Fibroblast of the aortic adventitia (primary cell): ENCODE measurements at places on chromosomes 5 and 9. TPM values are rescaled to one million over a fixed set of nuclear protein-coding genes. Genes with fewer than 3 reads are reported as not detected.

FOXD1 gene
- total RNA-seq, result 0.74 and 4.2 TPM in 2 replicates

GRCh38 chr9:3900673-3901318 is 375.0 kb upstream of the RFX3 start:
- no peak for DNase-seq

DNA sequence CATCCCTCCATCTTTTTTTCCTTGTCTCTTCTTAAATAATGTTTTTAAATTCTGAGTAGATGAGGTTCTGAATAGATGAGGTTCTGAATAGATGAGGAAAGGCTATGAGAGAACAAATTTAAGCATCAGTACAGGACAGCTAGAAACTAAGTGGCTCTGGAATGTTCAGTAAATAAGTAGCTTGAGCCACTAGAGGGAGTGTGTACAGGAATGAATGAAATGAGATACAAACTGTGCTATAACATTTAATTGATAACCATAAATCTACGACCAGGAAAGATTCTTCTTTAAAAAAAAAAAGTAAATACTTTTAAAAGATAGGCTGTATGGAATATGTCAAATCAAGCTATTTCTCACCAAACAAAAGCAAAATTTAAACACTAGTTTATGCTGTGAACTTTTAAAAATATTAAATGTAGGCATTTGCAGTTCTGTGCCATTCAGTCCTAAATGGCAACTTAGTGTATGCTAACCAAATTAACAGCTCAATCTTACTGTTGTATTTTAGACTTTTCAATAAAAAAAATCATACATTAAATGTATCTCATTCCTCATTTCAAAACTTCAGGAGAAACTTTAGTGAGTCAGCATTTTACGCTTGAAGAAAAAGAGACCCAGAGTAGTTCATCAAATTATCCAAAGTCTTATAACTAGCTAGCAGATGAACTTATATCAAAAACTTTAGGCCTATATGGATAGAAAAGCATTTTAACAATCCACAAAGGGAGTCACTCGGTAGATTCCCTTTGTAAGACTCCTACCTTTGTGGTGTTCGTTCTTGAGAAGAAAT is 70.4 kb upstream of the SNX2 start:
- peak; percentile 81 for DNase-seq

FGFR4 gene
- 0.74 TPM in 1 of 2 replicates, not detected in the other for total RNA-seq

DNA sequence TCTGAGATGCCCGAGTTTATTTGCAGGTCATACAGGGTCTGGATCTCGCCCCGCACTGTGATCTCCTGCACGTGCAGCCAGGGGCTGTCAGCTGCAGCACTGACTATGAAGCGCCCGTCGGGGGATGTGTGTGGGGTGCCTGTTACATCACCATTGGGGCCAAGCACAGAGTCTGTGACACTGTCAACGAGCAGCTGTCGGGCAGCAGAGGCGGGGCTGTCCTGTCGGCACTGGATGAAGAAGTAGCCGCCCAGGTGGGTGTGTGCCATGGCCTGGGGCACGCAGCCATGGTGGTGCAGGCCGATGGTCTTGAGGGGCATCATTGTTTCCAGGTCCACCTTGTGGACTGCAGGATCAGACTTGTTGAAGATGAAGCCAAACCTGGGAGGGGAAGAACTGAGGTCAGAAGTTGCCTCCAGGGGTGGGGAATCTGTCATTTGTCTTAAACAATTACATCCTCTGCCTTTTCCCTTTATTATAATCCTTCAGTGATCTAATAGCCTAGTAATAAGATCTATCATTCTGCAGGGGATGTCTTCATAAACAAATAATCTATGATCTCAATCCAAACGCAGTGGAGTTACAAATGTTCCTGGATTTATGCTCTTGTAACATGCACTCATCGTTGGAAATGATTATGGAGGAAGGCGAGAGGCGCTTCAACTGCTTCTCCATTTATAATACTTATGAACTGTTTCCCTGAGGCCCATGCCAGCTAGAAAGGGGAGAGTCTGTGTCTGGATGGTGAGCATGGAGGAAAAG is 147.8 kb downstream of the HSPA4 start:
- DNase-seq, result no peak

DNA sequence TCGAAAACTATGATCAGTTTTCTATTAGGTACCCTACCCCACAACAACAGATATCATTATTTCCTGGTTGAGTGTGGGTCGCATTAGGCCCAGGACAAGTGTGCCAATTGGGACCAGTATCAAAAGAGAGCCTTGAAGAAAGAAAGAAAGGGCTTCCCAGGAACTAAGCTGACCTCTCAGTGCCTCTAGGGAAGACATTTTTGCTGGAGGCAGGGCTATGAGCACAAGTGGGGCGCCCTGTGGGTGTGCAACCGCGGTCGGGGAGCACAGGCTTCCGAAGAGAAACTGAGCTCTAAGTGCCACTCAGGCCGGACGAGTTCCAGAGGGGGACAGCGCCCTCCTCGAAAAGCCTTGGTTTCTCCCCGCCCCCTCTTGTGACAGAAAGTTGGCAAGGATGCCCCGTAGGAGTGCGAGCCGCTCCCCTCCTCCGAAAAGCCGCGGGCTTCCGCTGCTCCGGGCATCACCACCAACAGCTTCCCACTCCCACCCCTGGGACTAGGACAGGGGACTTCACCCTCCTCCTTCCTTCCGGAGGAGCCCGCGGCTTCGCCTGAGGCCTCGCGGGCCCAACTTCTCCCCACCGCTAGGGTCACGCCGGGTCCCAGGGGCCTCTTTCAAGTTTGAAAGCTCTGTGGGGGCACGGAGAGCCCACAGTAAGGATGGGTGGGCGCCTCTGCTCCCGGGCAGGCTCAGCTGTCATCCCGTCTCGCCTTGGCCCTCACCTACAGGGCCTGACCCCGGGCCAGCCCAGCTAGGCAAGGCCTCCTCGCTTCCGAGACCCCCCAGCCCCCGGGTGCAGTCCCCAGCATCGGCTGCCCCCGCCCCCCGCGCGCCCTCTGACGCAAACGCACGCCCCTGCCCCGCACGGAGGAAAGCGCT is 2.0 kb downstream of the NR2F1-AS1 start:
- no peak for DNase-seq

GRCh38 chr9:88258601-88259000 is 120.3 kb upstream of the SPATA31C2 start:
- DNase-seq, result peak; percentile 66

- peak; percentile 84 for DNase-seq
These were observed 236.5 kb upstream of the TRIM32 start for GRCh38 chr9:116450378-116451139.

NR6A1 gene
- total RNA-seq, result 1.2 TPM in 1 of 2 replicates, not detected in the other

DNA sequence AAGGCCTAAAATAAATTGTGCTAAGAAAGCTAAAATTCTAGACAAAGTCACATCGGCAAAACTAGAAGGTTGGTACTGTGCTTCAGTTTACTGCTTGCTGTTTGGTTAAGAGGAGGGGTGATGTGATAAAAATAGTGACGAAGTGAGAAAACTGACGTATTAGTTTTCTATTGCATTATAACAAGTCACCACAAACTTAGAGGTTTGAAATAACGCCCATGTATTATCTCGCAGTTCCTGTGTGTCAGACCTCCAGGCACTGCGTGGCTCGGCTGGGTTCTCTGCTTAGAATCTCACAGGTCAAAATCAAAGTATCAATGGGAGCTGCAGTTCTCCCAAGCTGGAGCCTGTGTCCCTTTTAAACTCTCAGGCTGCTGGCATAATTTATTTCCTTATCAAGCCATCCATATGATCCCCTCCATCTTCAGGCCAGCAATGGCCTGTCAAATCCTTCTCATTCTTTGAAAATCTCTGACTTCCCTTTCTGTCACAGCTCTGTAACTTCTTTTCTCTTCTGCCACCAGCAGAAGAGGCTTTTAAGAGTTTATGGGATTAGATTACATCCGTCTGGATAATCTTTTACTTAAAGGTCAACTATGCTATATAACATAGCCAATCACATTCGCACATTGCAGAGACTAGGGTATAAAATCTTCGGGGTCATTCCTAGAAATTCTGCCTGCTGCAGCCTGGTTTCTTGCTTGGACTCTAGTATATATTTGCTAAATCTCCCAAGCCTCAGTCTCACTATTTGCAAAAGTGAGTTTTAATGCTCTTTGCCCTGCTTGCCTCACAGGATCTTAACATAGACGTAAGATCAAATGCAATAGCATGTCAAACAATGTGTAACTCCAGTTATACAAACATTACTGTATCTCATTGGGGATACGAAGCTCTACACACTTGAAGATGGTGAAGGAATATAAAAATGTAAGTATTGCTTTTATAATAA is 104.0 kb upstream of the CDKN2B start:
- DNase-seq, result no peak

DNA sequence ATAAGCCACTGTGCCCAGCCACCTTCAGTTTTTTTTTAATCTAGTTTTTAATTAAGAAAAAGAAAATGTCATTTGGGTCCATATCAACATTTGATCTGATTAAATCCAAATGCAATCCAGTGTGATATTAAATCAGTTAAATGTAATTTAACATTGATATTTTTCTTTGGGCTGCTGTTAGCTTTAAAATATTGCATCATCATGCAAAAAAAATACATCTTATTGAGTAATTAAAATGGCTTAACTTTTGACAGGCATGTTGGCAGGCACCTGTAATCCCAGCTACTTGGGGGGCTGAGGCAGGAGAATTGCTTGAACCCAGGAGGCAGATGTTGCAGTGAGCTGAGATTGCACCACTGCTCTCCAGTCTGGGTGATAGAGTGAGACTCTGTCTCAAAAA is 22.7 kb upstream of the LRRC70 start:
- DNase-seq, result no peak

DNA sequence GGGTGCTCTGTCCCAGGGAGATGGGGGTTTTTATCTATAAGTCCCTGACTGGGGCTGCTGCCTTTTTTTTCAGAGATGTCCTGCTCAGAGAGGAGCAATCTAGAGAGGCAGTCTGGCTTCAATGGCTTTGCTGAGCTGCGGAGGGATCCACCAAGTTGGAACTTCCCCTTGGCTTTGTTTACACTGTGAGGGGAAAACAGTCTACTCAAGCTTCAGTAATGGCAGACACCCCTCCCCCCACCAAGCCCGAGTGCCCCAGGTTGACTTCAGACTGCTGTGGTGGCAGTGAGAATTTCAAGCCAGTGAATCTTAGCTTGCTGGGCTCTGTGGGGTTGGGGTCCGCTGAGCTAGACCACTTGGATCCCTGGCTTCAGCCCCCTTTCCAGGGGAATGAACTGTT is 375.8 kb downstream of the RAB3C start:
- DNase-seq, result no peak

DNA sequence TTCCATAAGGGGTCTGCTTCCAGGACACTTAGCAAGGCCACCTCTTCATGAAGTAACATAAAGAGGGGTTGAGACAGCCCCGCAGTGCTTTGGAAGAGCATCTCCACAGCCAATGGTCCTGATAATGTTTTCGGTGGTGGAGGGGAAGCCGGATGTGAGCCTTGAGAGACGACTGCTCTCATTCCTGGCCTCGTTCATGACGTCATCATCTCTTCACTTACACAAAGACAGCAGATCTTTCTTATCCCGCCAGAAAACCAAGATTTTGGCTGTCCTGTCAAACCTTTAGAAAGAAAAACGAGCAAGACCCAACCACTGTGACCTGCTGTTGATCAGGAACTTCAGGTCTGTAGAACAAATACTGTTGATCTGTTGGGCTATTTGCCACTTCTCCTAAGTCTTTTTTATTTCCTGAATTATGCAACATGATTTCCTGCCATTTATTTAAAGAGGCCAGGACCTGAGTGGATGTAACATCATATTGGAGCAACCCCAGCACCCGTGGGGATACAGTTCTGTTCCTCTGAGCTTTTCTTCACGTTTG is 89.0 kb upstream of the IRX2 start:
- DNase-seq, result no peak

NR4A3 gene
- 1.1 and 1.5 TPM in 2 replicates for total RNA-seq

DNA sequence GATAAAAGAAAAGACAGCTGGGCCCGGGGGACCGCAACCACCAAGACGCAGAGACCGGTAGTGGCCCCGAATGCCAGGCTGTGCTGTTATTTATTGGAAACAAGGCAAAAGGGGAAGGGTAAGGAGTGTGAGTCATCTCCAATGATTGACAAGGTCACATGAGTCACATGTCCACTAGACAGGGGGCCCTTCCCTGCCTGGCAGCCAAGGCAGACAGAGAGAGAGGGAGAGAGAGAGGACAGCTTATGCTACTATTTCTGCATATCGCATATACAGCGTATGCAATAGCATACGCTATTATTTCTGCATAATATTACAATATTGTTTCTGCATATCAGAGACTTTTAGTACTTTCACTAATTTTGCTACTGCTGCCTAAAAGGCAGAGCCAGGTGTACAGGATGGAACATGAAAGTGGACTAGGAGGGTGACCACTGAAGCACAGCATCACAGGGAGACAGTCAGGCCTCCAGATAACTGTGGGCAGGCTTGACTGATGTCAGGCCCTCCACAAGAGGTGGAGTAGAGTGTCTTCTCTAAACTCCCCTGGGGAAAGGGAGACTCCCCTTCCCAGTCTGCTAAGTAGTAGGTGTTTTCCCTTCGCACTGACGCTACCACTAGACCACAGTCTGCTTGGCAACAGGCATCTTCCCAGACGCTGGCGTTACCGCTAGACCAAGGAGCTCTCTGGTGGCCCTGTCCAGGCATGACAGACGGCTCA is 50.3 kb downstream of the RFX3 start:
- DNase-seq, result no peak

- no peak for DNase-seq
These were observed 13.4 kb upstream of the FBN2 start for GRCh38 chr5:128551476-128551875.

- DNase-seq, result peak; percentile 40
These were observed 89.8 kb upstream of the RPS23 start for GRCh38 chr5:82367930-82368329.

- no peak for DNase-seq
These were observed 198.7 kb downstream of the GAPVD1 start for GRCh38 chr9:125460346-125460745.

DNA sequence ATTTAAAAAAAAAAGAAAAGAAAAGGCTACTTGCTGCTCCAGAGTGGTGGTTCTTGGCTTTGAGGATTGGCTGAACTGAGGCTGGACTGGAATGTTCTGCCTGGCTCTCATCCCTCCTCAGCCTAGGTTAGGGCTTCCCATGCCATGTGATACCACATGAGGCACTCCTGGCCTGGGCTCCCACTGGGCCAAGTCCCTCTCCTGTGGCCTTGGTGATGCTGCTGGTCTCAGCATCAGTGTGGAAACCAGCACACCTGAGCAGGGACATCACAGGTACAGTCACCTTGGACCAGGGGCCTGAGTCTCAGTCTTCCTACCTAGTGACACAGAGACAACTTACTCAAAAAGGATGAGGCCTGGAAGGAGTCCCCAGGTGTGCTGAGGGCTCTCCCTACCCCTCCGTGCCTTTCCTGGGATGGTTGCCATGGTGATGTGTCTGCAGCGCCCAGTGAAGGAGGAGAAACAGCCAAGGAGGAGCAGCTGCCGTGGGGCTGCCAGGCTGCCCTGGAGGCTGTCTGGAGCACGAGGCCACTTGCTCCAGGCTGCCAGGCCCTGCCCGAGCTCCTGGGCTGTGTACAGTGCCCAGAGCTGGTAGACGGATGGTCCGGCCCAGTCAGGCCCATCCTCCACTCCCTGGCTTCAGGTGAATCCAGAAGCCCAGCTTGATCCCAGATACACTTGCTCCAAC is 71.0 kb downstream of the WNK2 start:
- DNase-seq, result no peak

CARTPT gene
- total RNA-seq, result not detected in 2 replicates

DNA sequence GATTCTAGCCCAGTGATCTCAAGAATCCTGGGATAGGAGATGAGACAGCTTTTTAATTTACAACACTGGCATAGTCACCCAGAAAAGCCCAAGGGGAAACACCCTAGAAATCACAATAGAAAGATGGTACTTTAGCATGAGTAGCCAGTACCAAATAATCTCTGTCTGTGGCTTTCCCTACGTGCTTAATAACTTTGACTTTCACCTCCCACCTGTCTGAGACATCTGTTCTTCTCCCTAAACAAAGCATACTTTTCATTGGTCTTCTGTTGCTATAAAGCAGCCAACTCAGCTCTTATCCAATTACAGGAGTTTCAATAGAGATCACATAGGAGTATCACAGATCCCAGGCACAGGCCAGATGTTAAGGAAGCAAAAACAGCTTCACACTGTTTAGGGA is 10.4 kb downstream of the MARCHF3 start:
- DNase-seq, result no peak
